ENCODE measurements at places on chromosomes 11 and 22. TPM values are rescaled to one million over a fixed set of nuclear protein-coding genes. Genes with fewer than 3 reads are reported as not detected.

GRCh38 chr11:130218501-130219070, 59.0 kb downstream of the ST14 start:
- no peak for DNase-seq

- no peak for DNase-seq
Observed at GRCh38 chr11:66491315-66491935, 11.2 kb downstream of the DPP3 start.

- no peak for DNase-seq
Observed at GRCh38 chr11:91295591-91295990, 929.0 kb upstream of the FAT3 start.

GRCh38 chr11:106202935-106203620, 125.6 kb downstream of the AASDHPPT start:
- DNase-seq = no peak

DNA sequence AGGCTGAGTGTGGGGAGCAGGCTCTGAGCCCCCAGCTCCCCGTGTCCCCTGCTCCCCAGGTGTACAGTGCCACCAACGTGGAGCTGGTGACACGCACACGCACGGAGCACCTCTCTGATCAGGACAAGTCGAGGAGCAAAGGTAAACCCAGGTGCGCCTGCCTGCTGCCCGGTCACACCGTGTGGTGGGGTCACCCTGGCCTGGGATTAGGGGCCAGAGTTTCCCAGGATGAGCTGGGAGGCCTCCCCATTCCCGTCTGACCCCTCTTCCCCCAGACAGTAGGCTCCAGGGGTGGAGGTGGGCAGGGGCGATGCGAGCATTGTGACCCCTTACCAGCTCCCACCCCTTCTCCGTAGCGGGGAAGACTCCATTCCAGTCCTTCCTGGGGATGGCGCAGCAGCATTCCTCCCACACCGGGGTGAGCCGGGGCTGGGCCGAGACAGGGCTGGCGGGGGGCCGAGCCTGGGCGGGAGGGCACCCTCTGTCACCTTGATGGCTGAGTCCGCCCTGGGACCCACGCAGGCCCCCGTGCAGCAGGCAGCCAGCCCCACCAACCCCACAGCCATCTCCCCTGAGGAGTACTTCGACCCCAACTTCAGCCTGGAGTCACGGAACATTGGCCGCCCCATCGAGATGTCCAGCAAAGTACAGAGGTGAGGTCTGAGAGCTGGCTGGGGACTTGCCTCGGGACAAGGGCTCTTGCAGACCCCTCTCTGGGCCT, 3.7 kb upstream of the SSH3 start:
- DNase-seq = no peak

GRCh38 chr11:114160894-114161293, 101.4 kb downstream of the ZBTB16 start:
- no peak for DNase-seq

GRCh38 chr11:61690706-61691379, 10.7 kb downstream of the DAGLA start:
- DNase-seq = no peak

DNA sequence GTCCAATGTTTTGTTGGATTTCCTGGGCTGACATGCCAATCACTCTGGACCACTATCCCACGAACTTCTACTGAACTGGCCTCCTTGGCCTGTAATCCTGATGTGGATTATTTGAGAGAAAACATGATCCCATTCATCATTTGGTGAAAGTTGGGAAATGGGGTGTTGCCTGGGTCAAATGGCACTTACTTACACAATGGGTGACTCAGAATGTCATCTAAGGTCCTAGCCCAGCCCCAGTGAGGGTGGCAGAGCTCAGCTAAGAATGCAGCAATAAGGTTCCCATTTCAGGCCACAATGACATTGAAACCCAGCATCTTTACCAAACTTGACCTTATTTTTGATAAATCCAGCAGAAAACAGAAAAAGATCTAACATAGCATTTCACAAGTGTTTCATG, 8.0 kb upstream of the DSCAML1 start:
- DNase-seq = no peak

GRCh38 chr11:23540101-23540561, 679.9 kb upstream of the CCDC179 start:
- DNase-seq = no peak

DNA sequence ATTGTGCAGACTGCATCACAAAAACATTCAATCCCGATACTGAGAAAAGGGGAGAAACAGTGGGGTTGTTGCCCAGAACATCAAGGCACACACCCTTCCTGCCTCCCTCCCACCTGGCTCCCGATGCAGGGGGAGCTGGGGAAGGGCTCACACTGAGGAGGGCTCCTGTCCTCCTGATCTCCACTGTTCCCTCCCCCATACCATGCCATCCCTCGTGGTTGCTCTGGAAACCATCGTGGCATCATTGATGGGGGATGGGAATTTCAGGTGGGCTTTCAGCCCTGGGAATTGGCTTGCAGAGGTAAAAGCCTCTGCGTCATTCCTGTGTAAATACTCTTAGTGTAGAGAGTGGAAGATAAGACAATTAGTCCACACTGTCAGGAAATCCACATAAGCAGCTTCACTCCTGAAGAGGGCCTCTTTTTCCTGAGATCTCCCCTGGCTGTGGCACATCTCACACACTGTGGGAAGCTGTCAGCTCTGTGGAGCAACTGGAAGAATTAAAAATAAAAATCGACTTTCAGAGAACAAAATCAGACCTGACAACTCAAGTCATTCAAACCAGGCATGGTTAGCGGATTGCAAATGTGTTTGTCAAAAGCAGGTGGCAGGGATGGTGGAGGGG, 176.0 kb downstream of the CHST1 start:
- no peak for DNase-seq

DNA sequence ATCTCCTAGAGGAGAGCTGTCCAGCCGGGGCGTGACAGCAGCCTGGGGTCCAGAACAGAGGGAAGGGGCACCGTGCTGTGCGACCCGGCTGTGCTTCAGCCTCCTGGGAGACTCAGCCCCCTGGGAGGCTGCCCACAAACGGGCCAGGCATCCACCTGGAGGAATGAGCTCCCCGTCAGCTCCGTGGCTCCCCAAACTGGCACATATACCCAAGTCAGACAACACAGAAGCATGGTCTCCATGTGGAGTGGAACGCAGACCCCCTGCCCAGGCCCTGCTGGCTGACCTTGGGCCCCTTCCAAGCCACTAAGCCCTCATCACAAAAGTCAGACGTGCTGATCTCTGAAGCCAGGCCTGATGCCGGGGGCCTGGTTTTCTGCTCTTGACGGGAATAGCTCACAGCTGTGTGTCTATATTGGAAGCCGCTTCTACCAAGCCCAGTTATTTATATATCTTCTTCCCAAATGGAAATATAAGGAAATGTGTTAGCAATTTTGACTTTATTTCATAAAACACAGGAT, 91.7 kb downstream of the BRD1 start:
- no peak for DNase-seq

GRCh38 chr11:19985111-19985510, 175.2 kb downstream of the DBX1 start:
- no peak for DNase-seq

- DNase-seq = no peak
Observed at GRCh38 chr11:14773755-14774154, 118.3 kb downstream of the CYP2R1 start.

DNA sequence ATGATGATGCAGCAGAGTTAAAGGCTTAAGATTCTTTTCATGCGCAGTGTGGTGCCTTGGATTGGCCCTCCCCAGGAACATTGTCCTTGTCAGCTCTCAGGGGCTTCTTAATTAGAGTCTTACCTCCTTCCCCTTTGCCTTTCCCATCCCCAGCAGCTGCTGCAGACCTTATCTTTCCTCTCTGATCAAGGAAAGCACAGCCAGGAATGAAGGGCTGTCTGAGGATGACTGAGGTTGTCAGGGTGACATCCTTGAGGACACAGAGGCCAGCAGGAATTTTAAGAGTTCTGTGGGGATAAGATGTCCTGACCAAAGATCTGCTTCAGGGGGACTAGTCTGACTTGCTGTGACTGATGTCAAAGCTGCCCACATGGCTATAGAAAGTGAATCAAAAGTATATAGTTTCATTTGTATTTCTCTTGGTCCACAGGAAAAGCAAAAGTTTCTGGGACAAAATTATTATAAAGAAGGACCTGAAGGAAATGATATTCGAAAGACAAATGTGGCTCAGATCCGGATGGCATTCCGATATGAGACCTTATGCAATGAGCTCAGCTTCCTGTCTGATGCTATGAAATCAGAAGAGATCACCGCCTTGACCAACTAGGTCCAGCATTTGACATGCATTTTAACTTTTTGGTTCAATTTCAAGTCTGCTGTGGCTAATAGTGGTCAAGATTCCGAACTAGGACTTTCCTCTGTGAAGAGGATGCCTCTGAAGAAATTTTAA, 35.5 kb downstream of the RNF141 start:
- DNase-seq = no peak

- no peak for DNase-seq
Observed at GRCh38 chr11:110929129-110929528, 216.9 kb upstream of the ARHGAP20 start.

DNA sequence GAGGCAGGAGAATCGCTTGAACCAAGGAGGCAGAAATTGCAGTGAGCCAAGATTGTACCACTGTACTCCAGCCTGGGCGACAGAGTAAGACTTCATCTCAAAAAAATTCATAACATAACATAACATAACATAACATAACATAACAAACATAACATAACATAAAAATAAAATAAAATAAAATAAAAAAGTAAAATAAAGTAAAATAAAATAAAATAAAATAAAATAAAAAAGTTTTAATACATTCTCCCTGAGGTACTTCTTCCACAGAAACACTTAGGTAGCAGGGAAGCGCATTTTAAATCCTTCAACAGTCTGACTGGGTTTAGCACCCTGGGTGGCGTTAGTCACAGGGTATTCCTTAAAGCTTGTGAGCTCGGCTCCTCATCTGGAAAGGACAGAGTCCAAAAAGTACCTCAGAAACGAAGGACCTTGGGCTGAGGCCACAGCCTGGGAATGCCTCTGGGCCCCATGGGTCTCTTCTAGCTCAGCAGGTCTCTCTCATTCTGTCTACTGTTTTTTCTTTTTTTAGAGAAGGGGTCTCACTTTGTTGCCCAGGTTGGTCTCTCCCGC, 41.7 kb downstream of the MICAL3 start:
- no peak for DNase-seq

CSRP3 gene
- polyA plus RNA-seq = not detected

FOLR3 gene
- polyA plus RNA-seq = not detected

NKAPD1 gene
- polyA plus RNA-seq = 9.2 TPM
